ENCODE measurements at places on chromosomes 13 and 19.

GRCh38 chr13:35479038-35479492, 2.6 kb upstream of the MAB21L1 start:
- no peak for DNase-seq

DNA sequence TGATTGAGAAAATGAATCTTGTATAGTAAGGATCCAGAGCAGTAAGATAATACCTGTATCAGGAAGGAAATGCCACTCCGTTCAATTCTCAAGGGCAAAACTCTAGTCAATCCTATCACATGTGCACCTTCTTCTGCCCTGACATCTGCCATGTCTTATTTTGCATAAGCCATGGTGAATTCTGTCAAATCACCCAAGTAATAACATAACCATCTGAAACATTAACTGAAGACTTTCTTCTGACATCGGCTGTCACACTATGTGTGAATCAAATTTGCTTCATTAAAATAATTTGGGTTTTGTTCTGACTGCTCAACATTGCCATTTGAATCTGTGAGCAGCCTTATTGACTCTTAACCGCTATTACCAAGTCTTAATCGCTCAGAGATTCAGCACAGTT, 91.2 kb downstream of the PCDH9 start:
- no peak for DNase-seq

DNA sequence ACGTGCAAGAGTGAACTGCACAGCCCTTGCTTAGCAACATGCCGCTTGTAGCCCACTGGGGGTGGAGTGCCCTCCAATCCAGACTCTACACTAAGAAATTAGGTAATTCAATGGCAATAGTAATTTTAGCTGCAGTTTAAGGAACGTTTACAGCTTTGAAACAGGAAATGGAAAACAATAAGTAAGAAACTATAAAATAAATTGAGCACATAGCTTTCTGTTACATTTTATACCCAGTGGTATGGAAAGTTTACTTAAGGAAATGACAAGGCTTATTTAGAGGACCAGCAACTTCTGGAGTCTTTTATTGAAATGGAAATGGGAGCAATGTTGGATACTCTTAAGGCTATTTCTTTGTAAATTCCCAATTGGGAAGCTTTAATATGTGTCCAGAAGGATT, 373.2 kb downstream of the KCNRG start:
- no peak for DNase-seq

- DNase-seq: no peak
Observed at GRCh38 chr13:53341144-53341510, 312.5 kb downstream of the OLFM4 start.
